Left lobe of liver (tissue), 2 donors: ENCODE measurements at places on chromosomes 3 and 15. TPM values are rescaled to one million over a fixed set of nuclear protein-coding genes. Genes with fewer than 3 reads are reported as not detected.

- DNase-seq, result no peak
Observed at GRCh38 chr15:34584996-34585395, 1.5 kb upstream of the GOLGA8B start.

The BLM gene
- total RNA-seq, result 0.68 TPM

The SSUH2 gene
- not detected for total RNA-seq

The GOLGA8G gene
- total RNA-seq, result not detected

The EID1 gene
- total RNA-seq, result 46.1 TPM

- DNase-seq, result no peak
Observed at GRCh38 chr3:71361334-71361890, 222.1 kb downstream of the FOXP1 start.

DNA sequence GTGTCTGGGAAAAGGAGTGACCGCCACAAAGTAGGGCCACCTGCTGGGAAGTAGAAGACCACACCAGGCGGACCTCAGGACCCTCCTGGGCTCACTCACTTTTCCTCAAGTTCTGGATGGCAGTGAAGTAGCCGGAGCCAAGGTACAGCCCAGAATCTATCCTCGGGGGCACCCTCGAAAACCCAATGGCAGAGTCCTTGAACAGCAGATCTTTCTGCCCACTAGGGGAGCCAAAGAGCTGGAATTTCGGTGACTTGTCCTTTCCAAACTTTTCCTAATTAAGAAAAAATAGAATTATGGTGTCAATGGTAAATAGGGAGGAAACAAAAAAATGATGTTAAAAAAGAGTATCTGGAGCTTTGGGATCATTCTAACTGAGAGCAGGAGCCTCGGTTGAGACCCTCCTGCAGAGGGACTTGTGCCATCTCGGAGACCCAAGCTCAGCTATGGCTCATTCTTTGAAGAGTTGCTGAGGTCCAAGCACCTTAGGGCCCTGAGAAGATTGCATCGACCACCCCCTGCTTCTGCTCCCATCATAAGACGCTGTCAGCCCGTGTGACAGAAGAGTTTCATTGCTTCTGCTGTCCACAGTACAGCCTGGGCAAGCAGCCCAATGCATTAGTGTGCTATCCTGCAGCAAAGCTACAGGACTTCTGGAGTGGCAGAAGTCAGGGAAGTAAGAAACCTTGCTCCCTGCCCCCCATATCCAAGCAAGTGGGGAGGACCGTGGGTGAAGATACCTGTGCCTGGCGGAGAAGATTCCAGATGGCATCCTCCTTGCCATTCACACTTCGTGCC is 14.8 kb downstream of the LTF start:
- DNase-seq, result no peak

The CACNA1D gene
- total RNA-seq, result 8.0 TPM

The RPP25 gene
- 2.1 TPM for total RNA-seq

GRCh38 chr3:50644561-50644960 is 27.6 kb downstream of the MAPKAPK3 start:
- DNase-seq, result no peak

The TRH gene
- not detected for total RNA-seq

GRCh38 chr15:64636556-64636955 is 138.8 kb downstream of the RBPMS2 start:
- no peak for DNase-seq

The SIN3A gene
- 23.3 TPM for total RNA-seq

- peak; percentile 58 for DNase-seq
Observed at GRCh38 chr15:99249270-99249841, at the start of gene TTC23. Gene TTC23 (minus strand): TSS chr15:99249581. CDS start chr15:99228712, 20,869 bp downstream.

The TAGLN3 gene
- not detected for total RNA-seq

DNA sequence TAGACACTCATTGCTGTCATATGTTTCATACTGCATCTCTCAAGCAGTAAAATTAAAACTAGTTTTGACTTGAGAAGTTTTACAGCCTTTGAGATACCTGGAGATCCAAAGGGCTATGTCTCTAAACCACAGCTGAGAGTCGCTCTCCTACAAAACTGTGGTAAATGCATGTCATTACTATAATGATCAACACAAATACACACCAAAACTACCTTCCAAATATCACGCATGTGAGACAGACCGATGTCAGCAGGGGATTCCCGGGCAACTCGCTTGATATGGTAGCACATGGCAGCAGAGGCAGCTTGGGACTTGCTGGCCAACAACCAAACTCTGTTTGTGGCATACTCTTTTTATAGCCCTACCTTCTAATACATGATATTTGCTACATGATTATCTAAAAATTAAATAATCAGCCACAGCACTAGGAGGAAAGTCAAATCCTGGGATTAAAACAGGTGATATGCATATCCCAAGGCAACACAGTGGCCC is 56.3 kb downstream of the PDZRN3 start:
- DNase-seq, result no peak

GRCh38 chr15:85937661-85938060 is 142.0 kb upstream of the AGBL1 start:
- DNase-seq, result no peak

The ASB7 gene
- total RNA-seq, result 7.3 TPM

GRCh38 chr15:37138591-37139215 is 38.4 kb upstream of the MEIS2 start:
- DNase-seq, result no peak

The TGM5 gene
- total RNA-seq, result not detected

DNA sequence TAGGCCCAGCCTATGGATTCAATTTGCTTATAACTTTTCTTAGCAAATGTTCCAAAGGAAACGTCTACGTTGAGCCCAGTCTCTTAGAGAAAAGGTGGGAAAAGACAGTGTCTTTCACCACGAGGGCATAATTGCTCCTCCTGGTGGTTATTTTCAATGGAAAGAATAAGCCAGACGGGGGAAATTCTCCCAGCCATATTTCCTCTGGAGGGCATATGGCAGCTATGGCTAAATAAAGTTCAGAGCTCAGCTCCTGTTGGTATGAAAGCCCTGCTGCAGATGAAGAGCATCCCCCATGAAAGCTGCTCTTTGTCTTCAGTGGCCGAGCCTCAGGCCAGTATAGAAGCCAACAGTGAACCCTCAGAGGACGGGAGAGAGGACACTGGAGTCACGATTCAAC is 297.9 kb downstream of the RYR3 start:
- DNase-seq, result no peak

GRCh38 chr3:26012241-26012745 is 222.4 kb downstream of the OXSM start:
- no peak for DNase-seq

The HTR3E gene
- total RNA-seq, result not detected

The SERPINI1 gene
- 0.86 TPM for total RNA-seq

The AGBL1 gene
- total RNA-seq, result not detected

GRCh38 chr15:77025941-77026411 is 31.1 kb downstream of the PSTPIP1 start:
- DNase-seq, result peak; percentile 27

GRCh38 chr3:172869368-172869771 is 118.8 kb downstream of the ECT2 start:
- DNase-seq, result no peak
